Activated naive CD4-positive, alpha-beta T cell (primary cell): ENCODE measurements at places on chromosomes 1 and 21.

DNA sequence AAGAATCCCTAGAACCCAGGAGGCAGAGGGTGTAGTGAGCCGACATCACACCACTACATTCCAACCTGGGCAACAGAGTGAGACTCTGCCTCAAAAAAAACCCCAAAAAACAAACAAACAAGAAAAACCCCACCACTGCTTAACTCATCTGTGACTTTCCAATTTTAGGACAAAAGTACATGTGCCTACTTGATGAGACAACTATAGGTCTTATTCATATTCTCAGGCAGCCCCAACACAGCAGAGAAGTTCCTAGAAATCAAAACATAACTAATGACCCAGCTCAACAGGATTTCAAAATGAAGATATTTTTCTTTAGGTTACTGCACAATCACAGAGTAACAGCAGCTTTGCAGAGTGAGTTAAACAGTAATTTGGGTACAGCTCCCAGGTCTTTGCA lies 26.4 kb downstream of the TIAM1 start:
- no peak for DNase-seq

DNA sequence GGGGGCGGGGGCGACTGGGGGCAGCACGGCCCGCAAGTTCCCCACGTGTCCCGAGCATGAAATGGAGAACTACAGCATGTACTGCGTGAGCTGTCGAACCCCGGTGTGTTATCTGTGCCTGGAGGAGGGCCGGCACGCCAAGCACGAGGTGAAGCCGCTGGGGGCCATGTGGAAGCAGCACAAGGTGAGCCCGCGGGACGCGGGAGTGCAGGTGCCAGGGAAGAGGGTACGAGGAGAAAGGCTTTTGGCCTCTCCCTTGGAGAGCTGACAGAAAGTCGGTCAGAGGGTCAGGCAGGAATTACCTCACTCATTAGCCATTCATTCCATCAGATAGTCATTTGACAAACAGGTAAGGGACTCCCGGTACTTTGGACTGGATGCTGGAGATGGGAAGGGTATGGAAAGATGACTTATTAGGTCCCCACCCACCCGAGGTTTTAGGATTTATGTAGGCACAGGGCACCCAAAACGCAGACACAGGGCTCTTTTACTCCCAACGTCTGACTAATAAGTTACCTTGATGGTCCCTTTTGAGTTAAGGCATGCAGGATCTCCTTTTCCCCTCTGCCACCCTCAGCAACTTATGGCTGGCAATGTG lies 2.1 kb downstream of the TRIM67 start:
- DNase-seq, result no peak

- no peak for DNase-seq
Observed at GRCh38 chr1:201335174-201335870, 42.2 kb downstream of the TNNT2 start.

GRCh38 chr1:34906756-34907155 lies 22.7 kb downstream of the DLGAP3 start:
- no peak for DNase-seq

DNA sequence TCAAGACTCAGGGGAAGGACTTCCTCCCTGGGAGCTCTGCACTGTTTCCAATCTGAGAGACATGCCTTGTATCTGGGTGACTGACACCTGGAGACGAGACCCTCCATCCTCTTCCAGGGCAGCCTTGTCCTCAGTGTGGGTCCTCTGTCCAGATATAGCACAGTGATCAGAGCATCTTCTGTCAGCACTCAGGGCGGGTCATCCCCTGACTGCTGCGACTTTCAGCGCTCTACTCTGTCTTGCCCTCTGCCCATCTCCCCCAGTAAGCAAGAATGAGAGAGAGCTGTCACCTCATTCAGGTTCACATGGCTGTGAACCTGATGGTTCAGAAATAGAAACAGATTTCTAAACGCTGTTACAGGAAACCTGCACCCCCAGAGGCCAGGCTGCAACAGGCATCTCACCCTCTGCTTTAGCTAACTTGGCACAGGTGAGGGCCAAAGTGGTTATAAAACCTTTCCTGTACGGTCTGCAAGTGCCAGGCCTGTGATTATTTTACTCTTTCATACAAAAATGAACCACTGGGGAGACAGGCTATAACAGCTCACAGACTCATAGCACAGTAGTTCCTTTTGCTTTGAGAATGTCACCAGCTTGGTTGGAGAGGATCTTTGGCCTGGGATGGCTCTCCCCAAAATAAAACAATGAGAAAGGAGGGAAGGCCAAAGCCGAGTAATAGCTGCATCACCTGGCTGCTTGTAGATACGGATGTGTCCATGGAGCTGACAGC lies 11.4 kb upstream of the TENT5C start:
- DNase-seq, result no peak

DNA sequence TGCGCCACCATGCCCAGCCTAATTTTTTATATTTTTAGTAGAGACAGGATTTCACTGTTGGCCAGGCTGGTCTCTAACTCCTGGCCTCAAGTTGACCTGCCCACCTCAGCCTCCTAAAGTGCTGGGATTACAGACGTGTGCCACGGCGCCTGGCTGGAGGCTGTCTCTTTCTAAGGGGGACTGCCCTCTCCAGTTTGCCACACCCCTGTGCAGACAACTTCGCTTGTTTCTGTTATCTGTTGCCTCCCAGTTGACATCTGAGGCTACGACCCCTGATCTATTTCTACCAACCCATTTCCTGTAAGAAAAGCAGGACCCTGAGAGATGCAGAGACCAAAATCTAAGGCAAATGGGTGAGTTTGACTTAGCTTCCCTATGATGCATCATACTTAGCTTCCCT lies 24.0 kb upstream of the VASH2 start:
- no peak for DNase-seq
